ENCODE measurements at places on chromosomes 2 and 18.

DNA sequence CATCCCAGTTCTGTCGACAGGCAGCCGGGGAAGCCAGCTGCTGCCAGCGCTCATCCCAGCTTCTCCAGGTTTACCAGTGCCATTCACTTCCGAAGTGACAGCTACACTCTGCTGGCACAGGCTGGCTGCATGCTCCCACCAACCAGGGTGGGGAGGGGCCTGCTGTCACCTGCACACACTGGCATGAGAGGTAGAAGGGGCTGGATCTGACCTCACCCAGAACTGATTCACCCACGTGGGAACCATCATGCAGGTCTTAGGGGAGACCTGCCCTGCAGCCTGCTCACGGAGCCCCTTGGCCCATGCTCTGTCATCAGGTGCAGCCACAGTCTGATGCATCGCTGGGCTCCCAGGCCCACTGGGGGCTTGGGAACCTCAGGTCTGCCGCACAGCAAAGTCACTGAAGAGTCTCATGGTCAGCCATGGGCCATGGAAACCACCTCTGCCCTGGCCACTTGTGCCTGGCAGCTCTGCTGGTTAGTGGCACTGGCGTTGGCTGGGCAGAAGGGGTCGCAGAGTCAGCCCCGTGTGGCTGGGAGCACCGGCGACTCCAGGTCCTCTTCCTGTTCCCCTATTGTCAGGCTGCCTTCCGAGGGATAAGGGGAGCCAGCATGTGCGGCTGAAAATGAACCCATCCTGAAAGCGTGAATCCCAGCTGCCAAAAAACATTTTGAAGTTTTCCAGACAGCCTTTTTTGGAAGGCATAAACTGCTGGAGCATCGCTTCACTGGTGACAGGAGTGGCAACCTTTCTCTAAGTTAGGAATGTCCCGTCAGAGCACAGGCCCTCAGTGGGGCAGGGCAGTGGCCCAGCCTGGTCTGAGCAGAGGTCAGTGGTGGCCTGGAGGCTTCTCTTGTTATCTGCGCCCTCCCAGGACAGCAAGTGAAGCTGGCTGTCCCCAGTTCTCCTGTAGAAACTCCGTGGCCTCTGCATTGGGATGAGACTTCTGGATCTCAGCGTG, 157.8 kb downstream of the SEPTIN10 start:
- no peak for DNase-seq

DNA sequence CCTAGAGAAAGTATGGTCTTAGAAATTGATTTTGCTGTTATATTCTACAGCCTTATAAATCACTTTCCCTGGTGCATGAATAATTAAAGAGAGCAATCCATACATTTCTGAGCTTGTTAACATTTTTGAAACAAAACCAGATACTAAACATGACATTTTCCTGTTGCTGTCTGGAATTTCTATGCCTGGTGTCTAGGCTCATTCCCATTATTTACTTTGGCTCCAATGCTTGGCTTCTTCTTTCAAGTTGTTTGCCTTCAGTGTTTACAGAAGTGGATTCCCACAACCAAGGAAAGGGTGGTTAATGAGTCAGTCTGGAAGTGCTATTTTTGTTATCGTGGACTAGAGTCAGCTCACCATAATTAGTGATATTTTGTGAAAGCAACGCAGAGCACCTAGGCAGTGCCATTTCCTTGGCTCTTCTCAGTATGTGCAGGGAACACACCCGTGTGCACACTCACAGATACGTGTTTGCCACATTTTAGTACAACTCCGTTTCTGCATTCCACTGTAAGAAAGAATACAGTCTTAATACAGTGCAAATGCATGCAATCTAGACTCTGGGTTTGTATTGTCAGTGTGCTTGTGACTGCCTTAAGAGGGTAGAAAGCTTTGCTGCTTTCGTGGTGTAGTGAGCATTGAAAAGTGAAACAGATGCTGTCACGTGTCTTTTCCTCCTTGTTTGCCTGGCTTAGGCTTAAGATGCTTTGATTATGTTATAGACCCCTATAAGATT, 185.0 kb upstream of the RASGRP3 start:
- no peak for DNase-seq

DNA sequence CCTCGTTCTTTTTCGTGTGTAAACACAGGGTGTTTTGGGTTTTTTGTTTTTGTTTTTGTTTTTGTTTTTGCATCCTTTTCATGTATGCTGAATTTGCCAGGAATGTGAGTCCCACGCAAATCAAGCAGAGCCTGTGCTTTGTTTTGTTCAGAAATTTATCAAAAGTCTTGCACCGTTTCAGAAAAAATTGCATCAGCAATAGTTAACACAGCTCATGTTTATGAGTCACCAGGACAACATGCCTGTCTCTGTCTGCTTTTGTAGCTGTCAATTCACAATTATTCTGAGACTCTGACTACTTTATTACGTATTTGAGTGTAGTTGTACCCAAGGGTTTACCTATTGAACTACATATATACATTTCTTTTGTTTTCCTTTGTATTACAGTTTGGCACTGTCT, 38.3 kb downstream of the MRPL44 start:
- DNase-seq = no peak

DNA sequence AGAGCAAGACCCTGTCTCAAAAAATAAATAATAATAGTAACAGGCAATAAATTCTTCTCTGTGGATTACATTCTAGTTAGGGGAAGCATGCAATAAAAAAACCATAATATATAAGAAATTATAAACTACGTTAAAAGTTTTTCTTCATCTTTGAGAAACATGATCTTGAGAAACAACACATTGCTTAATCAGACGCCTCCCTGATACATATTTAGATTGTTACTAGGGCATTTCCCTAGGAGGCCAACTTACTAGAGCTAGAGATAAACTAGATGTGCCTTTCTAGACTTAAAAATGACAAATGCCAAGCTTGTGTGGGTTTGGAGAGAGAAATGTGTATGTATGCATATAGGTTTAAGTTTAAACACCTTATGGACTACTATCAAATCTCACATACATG, 76.3 kb upstream of the GALNT5 start:
- DNase-seq = no peak

DNA sequence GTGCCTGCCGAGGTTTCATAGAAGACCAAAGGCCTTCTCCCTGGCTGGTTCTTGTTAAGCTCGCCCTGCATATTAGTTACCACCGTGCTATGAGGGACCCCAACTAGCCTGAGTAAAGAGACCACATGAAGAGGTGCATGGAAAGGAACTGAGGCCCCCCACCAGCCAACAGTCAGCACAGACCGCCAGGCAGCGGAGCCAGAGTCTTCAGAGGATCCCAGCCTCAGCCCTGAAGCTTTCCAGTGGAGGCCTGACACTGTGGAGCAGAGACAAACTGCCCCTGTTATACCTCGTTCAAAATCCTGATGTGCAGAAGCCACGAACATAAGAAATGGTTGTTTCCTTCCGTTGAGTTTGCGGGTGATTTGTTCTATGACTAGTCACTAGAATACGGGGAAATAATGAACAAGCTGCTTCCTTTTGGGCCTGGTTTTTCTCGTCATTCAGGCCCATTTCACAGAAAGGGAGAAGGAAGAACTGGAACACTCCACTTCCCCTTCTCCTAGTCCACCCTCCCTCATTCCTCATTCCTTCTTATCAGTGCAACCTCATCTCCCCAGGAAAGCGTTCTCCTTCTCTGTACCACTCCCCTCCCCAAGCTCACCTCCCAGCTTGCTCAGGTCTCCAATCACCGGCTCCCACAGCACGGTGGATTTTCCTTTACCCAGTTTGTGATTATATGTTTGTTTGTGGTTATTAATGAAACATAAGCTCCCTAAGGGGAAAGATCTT, 3.0 kb upstream of the GLI2 start:
- no peak for DNase-seq

GRCh38 chr2:43441195-43441594, 154.6 kb downstream of the THADA start:
- no peak for DNase-seq

- no peak for DNase-seq
These were observed 174.7 kb downstream of the ACKR3 start for GRCh38 chr2:236744281-236744705.

DNA sequence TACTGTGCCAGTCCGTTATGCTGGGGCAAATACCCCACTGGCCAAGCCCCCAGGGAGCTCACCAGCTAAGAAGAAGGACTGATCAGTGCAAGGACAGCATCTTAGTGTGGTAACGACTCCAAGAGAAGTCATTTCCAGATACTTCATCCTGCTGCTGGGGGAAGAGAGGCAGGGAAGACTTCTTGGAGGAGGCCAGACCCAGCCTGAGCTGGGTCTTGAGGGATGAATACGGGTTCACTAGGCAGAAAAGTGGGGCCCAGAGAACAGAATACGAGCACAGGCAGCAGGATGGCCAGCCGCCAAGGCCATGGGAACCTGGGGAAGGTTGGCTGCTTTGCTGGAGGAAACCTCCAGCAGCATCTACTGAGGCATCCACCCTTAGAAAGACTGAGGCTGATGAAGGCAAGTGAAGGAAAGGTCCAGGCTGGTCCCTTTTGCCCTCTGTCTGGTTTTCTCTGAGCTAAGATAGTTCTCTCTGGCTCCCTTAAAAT, 84.1 kb downstream of the GLI2 start:
- no peak for DNase-seq

DNA sequence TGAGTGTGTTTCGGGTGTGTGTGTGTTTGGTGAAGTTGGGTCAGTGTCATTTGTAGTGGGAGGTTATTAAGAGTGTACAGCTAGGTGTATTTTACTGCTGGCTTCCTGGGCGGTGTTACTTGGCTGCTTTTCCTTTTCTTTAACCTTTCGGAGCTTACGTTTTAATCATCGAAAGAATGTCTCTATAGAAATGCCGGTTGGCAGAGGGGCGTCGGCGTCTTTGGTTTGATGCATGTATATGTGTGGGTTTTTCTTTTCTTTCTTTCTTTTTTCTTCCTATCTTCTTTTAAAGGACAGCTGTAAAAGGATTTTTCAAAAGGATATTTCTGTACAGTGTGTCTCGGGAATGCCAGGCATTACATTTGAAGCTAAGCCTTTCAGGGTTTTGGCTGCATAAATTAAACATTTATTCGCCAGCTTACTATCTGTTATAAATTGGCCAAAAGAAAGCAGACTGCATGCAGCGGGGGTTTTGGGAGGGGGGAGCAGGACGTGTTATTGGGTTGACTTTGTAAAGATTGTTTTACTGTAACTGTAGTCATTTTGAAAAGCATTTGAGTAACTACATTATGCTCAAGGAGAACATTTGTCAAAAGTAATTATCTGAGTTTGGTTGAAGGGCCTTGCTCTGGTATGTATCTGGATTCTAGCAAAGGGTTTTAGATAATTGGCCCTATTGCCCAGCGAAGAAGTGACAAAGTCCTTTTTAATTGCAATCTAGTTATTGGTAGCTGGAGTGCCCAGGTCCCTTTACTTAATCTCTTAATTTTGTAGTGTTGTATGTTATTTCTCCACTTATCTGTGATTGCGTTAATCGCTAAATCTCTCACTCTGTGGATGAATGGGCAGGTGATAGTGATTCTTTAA, 1.6 kb downstream of the ASXL3 start:
- no peak for DNase-seq

DNA sequence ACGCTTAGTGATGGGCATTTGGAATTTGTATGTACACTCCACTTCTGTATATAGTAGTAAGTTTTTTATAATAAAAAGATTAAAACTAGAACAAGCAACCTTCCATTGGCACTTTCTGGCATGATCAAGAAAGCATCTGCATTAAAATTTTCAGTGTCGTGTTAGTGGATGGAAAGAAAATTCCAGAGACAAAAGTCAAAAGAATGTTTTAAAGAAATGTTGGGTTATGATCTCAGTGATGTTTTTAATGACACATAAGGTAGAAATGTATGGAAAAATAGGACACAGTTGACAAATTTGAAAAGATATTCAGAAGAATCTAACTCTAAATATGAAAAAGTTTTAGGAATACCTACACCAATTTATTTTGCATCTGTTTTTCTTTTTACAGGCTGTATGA, 126.1 kb upstream of the FAM117B start:
- no peak for DNase-seq

DNA sequence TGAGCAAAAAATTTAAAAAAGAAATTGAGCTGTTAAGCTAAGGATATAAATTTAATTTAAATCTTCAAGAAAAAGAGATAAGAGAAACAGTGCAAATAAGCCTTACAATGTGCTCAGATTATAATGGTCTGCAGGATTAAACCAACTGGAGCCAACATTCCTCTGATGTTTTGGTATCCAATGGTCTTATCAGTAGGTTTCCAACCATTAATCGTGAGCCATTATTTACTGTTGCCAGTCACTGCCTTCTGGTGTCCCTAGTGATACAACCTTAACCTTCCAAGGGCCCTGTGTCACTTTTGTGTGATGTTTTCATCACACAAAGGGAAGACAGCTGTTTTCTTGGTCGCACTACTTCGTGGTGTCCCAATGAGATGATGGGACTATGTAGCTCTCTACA, 134.5 kb upstream of the CTAGE1 start:
- no peak for DNase-seq

DNA sequence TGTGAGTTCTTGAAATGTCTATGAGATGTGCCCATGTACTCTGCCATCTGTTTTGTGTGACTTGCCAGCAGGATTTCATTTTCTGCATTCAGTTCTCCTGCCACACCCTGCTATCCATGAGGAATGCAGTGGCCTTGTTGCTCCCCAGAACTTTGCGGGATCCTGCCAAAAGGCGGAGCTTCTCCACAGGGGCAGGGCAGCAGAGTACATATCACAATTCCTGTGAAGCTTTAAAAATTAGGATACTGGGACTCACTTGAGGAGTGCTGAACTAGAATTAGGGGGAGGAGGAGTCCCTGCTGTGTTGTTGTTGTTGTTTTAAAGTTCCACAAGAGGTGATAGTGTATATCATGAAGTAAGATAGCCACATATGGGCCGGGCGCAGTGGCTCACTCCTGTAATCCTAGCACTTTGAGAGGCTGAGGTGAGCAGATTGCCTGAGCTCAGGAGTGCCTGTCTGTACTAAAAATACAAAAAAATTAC, 76.4 kb downstream of the TANC1 start:
- DNase-seq = no peak

DNA sequence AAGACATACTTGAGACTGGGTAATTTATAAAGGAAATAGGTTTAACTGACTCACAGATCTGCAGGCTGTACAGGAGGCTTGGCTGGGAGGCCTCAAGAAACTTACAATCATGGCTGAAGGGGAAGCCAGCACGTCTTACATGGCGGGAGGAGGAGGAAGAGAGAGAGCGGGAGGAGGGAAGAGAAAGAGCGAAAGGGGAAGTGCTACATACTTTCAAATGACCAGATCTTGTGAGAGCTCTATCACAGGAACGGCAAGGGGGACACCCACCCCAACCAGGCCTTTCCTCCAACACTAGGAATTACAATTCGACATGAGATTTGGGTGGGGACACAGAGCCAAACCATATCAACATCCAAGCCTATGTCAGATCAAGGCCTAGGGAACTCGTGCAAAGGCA, 24.2 kb downstream of the MYL12B start:
- DNase-seq = no peak

GRCh38 chr2:133413863-133414262, 154.4 kb downstream of the NCKAP5 start:
- no peak for DNase-seq

GRCh38 chr2:120319686-120320317, 26.1 kb upstream of the INHBB start:
- DNase-seq = no peak

- no peak for DNase-seq
These were observed 90.8 kb downstream of the CCBE1 start for GRCh38 chr18:59606193-59607077.

GRCh38 chr2:44850016-44850415, 91.5 kb upstream of the SIX3 start:
- no peak for DNase-seq

GRCh38 chr2:237967463-237967951, 693 bp downstream of the UBE2F start:
- no peak for DNase-seq

GRCh38 chr2:61853086-61853846, 594 bp downstream of the FAM161A start:
- DNase-seq = no peak
